ENCODE measurements at places on chromosomes 4 and X.

DNA sequence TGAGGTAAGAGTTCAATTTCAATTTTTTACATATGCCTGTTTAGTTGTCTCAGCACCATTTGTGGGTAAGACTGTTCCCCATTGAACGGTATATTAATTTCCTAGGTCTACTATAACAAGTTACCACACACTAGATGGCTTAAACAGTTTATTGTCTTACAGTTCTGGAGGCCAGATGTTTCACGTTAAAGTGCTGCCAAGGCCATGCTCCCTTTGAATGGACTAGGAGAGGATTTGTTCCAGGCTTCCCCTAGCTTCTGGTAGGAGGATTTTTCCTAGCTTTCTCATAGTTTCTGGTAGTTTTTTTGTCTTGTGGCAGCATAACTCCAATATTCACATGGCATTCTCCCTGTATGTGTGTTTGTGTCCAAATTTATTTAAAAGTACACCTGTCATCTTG, 149.3 kb upstream of the CYSLTR1 start:
- no peak for ATAC-seq

GRCh38 chr4:4599481-4600275, 57.8 kb upstream of the STX18 start:
- ATAC-seq: no peak

- ATAC-seq: no peak
Measured at GRCh38 chrX:50081282-50081889, 119.4 kb downstream of the AKAP4 start.

DNA sequence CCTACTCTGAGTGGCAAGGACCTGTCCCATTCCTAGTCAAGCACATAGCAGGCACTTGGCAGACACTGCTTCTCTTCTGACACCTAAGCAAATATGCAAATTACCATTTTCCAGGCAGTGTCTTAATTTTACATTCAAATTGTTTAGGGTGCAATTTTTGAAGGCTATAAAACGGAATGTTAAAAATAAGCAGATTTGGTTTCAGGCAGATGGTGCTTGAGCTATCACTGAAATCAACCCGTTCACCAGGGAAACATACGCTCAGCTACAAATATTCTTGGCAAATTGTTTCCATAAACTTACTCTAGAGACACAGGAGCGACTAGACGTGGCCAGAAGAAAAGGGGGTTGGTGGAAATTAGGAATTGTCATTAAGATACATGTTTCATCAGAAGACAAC, 45.7 kb downstream of the BEND2 start:
- ATAC-seq: no peak

- ATAC-seq: no peak
Measured at GRCh38 chrX:97995834-97996233, 1112.1 kb downstream of the RPA4 start.

GRCh38 chrX:100700809-100701208, 31.1 kb downstream of the SYTL4 start:
- ATAC-seq: peak; percentile 56

DNA sequence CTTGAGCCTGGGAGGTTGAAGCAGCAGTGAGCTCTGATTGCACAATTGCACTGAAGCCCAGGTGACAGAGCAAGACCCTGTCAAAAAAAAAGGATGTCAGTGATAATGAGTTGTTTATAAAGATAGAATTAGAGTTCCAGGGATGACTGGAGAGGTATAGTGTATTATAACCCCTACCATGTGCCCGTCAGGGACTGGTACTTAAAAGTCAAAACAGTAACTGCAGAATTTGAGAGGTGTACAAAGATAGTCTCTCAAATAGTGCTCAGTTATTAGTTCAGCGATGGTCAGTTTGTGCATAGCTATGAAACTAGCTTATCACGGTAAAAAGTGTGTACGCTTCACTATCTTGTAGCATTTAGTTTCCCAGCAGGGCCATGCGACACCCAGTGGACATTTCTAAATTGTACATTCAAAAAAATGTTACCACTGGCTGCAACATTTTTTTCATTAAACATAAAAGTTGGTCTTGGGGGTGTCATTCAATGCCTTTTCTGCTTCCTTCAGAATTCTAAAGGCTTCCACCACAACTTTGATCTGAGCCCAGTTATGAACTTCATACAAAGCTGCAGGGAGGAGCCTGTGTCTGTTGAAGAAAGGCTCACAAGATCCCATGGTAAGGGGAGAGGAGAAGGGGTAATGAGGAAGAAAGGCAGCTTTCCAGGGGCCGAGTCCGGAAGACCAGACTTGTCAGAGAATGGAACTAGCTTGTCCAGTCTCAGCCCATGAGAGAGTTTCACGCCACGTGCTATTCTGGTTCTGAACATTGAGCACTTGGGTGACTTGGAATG, 9.2 kb upstream of the GYG2 start:
- no peak for ATAC-seq

DNA sequence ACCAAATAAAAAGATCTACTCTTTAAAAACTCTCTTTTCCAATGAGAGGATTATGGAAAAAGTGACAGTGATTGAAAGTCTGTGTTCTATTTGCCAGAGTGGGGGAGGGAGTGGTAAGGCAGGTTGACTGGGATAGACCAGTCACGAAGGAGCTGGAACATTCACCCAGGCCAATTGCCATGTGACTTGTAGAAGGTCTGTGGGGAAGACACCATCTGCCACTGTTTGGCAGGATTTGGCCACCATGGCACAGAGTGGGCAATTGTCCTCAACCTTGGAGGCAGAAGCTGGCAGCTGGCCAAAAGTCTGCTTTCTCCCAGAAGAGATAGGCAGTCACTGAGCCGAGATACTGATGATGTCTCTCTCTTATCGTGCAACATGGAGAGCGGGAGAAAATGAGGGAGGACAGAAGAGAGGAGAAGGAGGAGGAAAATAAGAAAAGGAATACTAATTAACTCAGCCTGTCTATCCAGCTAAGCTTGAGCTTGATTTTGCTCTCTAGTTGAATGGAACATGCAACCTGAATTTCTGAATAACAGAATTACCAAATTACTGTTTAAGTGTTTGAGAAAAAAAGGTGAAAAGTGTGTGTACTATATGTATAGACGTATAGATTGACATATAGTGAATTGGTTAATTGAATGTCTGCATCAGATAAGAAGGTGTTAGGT, 267.1 kb downstream of the ARHGAP24 start:
- ATAC-seq: no peak

GRCh38 chr4:5996641-5997040, 21.6 kb downstream of the C4orf50 start:
- no peak for ATAC-seq

GRCh38 chr4:37157476-37158167, 86.9 kb upstream of the NWD2 start:
- no peak for ATAC-seq

GRCh38 chrX:108811891-108812290, 75.5 kb upstream of the IRS4 start:
- ATAC-seq: no peak

DNA sequence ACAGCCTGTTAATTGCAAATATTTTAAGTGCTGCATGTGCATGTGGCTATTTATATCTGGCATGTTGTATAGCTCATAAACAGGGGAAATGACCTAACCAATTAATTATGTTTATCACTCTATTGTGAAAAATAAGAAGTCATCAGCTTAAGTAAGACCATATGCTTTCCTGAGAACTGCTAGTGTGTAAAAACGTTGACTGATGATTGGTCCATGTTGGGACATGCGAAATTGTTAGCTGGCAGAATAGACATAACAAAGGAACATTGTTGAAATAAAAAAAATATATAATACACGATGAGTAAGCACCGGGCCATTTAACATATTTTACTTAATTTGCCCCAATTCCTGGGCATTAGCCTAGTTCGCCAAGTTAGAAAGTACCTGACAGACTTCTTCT, 207.5 kb downstream of the ANK2 start:
- ATAC-seq: no peak

DNA sequence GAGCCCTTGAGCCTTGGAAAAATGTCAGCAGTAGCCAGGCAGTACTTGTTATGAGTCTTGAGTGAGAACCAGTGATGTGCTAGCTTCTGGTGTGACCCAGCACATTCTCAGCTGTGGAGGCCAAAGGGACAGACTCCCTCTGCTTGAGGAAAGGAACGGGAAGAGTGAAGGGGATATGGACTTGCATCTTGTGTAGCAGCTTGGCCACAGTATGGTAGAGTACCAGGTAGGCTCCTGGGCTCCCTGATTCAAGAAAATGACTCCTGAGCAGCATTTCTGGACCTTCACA, 1601.9 kb upstream of the ADGRL3 start:
- no peak for ATAC-seq

DNA sequence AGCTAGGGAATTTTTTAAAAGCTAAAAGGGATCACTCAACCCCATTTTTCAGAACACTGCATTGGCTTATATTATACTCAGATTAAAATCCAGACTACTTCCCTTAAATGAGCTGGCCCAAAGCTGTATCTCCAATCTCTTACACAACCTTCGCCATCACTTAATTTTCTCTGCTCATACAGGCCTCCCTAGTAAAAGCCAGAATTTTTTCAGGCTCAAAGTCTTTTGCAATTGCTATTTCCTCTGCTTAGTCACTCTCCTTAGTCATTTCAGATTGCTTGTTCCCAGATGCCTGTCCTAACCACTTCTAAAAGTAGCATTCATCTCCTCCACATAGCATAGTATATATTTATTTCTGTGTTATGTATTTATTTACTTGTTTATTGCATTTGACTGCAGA, 1587.9 kb upstream of the ADGRL3 start:
- no peak for ATAC-seq

DNA sequence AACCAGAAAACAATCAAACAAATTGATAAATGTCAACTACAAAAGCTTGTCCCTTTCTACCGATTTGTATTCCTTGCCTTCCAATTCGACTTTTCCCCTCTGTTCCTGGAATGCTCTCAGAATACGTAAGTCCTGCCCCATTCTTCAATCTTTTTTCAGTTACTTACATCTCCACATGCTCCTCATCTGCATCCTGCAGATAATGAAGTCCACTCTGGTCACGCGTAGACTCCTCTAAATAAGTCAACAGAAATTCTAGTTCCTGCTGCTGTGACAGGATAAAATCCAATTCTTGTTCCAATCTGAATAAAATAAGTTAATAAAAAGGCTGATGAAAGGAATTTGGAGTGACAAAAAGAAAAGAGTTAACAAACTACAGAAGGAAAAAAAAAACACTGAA, 34.4 kb upstream of the RBM41 start:
- ATAC-seq: no peak

DNA sequence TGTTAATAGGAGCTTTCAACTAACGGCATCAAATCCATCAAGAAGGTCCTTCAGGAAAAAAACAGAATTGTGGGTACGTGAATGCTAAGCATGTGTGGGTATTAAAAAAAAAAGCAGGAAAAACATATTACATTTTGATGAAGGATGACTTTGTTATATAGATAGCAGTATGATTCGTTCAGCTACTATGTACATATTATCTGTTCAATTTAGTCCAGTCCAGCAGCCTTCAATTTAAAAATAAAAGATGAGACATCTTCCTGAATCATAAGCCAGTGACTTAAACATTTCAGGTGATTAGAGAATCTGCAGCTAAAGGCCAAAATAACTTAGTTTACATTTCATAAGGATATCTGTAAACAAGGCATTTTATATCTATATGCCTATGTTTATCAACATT, 63.4 kb downstream of the LCORL start:
- no peak for ATAC-seq

GRCh38 chr4:22356987-22357596, 158.8 kb downstream of the ADGRA3 start:
- peak; percentile 16 for ATAC-seq

DNA sequence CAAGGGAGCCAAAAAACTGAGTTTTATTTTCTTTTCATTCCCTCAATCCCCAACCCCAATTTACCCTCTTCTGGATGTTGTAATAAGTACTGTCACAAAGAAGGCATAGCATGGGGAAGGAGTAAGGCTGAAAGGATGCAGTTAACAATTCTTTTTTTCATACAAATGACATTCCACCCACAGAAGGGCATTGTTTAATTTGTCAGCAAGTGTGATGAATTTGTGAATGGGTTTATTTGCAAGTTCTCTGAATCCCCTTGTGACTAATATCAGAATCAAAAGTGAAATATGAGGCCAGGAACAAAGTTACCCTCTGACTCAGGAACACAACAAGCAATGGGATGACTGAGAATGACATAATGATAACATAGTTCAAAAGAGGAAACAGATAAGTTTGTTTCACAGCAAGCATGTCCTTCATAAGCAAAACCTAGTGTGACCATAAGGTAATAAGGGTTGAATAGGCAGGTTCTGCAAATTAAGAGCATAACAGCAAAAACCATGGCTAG, 2.1 kb downstream of the GEMIN8 start:
- ATAC-seq: no peak

GRCh38 chrX:81390237-81390636, 188.3 kb downstream of the SH3BGRL start:
- no peak for ATAC-seq
